ENCODE measurements at places on chromosomes 4 and X.

DNA sequence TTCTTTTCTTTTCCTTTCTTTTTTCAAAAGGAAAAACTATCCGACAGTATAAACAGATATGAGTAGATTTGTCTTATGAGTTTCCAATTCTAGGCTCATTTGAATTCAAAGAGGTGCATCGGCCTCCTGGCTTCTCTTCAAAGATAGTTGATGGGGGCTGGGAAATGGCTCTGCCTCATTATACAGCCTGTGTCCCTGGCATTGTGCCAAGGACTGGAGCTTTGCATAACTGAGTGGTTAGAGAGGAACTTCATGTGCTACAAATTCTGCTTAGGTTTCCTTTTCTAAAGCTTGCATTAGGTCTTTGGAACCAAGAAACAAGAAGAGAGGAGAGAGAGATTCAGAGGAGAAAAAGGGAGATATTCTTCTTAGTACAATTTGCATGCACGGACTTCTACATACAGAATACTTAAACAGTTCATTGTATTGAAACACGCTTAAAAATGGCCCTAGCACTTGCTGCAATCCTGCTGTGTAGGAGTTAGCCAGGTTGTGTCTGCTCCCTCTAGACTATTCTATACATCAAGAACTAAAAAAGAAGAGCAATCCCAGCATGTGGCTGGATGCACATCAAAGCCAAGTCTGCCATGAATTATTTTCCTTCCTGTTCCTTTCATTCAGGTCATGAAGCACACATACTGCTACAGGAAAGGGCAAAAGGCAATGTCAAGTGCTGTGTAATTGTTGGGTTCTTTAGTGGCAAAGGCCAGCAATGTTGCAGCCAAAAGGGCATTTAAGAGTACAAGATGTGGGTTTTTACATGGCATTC, 70.9 kb downstream of the INTS12 start:
- peak; percentile 71 for DNase-seq

GRCh38 chr4:156390599-156391324, 437.1 kb upstream of the CTSO start:
- no peak for DNase-seq

GRCh38 chr4:28690890-28691289, 1830.2 kb downstream of the STIM2 start:
- no peak for DNase-seq

DNA sequence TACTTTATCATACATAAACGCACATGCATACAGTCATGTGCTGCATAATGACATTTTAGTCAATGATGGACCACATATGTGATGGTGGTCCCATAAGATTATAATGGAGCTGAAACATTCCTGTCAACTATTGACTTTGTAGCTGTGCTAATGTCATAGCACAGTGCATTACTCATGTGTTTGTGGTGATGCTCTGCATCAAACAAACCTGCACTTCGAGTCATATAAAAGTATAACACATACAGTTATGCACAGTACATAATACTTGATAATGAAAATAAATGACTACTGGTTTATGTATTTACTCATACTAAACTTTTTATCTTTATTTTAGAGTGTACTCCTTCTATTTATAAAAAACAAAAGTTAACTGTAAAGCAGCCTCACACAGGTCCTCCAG, 60.5 kb upstream of the MCUB start:
- no peak for DNase-seq

DNA sequence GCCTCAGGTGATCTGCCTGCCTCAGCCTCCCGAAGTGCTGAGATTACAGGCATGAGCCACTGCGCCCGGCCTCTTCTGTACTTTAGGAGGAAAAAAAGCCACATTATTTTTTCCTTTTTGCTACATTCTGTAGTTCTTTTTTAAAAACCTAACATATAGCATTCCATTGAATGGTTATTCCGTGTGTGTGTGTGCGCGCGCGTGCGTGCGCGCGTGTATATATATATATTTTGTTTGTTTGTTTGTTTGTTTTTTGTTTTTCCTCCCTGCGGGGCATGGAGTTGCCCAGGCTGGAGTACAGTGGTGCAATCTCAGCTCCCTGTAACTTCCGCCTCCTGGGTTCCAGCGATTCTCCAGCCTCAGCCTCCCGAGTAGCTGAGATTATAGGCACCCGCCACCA, 59.5 kb downstream of the ARHGAP10 start:
- DNase-seq, result no peak

GRCh38 chr4:3851211-3851610, 85.0 kb downstream of the ADRA2C start:
- DNase-seq, result no peak

DNA sequence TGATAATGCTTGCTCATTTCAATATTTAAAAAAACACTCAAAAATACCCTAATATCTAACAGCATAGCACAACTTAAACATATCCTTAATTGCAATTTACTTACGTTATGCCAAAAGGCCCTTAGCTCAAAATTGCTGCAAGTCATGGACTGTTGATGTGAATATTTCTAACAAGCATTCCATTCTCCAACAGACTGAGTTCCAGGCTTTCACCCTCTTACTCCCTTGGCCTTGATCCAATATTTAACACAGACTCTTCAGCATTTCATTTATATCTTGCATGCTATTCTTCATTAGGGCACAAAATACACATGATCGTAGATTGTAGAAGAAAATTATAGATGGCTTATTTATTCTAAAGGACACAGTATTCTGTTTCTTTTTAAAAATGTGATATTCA, 96.5 kb downstream of the RNF150 start:
- no peak for DNase-seq

GRCh38 chrX:35726176-35726575, 72.0 kb upstream of the MAGEB16 start:
- DNase-seq, result peak; percentile 23

- DNase-seq, result peak; percentile 47
Observed at GRCh38 chr4:112889619-112890527, 159.6 kb upstream of the ANK2 start.

DNA sequence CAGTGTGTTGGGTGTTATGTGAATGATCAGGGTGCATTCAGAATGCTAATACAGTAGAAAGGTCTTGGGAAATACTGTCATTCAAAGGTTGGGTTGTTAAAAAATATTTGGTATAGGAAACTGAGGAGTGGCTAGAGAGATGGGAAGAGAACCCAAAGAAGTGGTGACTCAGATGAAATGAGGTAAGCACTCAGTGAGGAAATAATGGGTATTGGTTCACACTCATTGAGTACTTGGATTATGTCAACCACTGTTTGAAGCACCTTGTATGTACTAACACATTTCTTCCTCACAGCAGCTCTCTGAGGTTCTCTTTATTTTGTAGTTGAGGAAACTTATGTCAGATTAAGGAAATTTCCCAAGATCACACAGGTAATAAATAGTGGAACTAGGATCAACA, 40.8 kb upstream of the NUDT6 start:
- DNase-seq, result peak; percentile 40

- DNase-seq, result no peak
Observed at GRCh38 chr4:153241970-153242838, 38.0 kb downstream of the TRIM2 start.

- peak; percentile 92 for DNase-seq
Observed at GRCh38 chr4:118834960-118835569, 861 bp downstream of the SEC24D start.

DNA sequence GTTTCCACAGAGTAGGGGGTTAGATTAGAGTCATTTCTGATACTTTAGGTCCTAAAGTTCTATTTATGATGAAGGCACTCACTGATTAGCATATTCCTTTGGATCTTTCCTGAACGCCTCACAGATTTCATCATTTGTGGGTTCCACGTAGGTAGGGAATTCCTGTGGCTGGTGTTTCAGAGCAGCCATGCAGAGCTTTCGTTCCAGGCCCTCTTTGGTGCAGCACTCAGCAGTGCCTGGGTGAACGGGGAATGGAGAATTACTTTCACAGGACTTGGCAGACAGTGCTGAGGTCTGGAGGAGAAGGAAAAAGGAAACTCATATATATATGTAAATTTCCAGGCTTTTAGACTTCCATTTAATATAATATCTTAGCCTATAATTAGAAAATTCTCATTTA, 18.5 kb downstream of the GC start:
- DNase-seq, result no peak

GRCh38 chr4:79292008-79292407, 33.9 kb downstream of the NAA11 start:
- no peak for DNase-seq

- no peak for DNase-seq
Observed at GRCh38 chrX:136643243-136643642, 4.7 kb upstream of the CD40LG start.

DNA sequence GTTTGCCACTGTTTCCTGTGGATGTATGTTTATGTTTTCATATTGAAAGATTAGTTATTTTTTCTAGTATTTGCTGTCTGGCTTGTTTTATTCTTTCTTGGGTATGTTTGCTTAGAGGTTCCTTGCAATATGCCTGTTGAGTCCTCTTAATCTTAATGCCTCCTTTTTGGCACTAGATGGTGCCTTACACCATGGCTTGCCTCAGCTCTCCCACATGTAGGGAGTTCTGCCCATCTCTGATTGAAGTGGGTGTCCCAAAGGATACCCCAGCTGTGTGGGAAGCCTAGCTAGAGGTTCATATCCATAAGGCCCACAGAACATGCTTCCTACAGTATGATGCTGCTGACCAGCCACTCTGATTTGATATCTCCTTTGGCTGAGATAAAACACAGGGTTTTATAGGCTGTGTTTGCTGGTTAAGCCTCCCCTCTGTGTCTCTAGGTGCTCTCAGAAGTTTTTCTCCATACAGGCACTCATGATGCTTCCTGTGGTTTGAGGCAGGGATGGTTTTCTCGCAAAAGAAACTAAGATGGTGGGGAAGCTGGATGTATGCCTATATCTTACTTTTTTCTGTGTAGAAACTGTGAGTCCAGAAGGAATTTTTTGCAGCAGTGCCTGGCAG, 162.4 kb downstream of the ASB9 start:
- peak; percentile 2 for DNase-seq

DNA sequence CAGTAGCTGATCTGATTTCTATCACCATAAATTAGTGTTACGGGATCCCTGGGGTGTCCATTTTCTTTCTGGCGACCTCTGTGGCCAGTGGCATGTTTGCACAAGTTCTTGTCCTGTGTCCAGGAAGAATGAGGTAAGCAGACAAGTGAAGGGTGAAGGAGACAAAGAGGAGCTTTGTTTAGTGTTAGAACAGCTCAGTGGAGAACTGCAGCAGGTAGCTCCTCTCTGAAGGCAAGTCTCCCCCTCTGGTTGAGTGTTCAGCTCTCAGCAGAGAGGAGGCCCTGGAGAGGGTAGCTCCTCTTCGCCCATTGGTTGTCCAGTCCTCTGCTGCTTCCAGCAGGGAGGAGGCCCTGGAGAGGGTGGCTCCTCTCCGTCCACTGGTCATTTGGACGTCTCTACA, 47.2 kb downstream of the DMP1 start:
- no peak for DNase-seq

GRCh38 chr4:142809559-142809958, 36.5 kb downstream of the INPP4B start:
- DNase-seq, result no peak

DNA sequence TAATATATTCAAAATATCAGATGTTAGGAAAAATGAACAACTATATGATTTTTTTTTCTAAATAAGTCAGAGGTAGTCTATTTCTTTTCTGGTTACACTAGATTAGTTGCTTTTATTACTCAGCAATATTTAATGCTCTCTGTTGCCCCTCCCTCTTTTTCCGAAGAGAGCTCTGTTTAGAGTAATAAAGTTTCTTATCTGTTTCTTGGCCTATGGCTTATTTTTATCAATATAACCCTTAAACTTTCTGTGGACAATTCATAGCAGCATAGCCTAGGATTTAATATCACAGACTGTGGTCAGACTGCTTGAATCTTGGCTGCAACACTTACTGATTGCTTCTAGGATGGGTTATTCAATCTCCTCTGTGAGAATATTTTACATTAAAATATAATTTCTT, 2315.4 kb upstream of the AGA start:
- DNase-seq, result no peak

GRCh38 chr4:108449129-108449528, 171.2 kb upstream of the RPL34 start:
- no peak for DNase-seq

- no peak for DNase-seq
Observed at GRCh38 chrX:141879616-141880015, 24.1 kb upstream of the MAGEC1 start.

All from suppressor macrophage treated with lipopolysaccharide for 4 hours (primary cell).